ENCODE measurements at places on chromosomes 6 and 20.

DNA sequence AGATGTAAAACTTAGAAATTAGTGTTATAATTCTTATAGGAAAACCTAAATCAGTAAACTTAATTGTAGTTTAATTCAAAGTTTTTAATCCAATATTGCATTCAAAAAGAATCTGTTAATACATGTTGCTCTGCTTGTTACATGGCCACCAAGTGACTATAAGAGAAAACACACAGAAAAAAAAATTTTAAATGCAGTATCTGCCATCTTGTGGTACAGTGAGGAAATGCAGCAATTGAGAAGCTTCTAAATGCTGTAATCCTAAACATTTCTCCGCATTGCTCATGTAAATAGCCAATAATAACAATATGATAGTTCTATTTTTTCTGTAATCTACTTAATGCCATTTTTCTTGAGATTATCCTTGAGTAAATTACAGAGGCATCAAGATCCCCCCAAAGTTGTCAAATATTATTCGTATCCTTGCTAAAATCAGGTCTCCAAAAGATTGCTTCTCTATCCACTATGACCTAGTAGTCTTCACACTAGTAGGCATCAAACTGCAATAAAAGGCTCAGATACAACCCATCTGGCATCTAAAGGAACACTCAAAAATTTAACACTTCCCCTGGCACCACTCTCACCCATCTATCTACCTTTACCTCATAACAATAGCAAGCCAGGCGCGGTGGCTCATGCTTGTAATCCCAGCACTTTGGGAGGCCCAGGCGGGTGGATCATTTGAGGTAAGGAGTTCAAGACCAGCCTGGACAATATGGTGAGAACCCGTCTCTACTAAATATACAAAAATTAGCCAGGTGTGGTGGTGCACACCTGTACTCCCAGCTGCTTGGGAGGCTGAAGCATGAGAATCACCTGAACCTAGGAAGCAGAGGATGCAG lies 34.6 kb downstream of the HDAC2 start:
- DNase-seq = peak; percentile 4

GRCh38 chr6:15880262-15880973 lies 217.6 kb upstream of the DTNBP1 start:
- DNase-seq = no peak

DNA sequence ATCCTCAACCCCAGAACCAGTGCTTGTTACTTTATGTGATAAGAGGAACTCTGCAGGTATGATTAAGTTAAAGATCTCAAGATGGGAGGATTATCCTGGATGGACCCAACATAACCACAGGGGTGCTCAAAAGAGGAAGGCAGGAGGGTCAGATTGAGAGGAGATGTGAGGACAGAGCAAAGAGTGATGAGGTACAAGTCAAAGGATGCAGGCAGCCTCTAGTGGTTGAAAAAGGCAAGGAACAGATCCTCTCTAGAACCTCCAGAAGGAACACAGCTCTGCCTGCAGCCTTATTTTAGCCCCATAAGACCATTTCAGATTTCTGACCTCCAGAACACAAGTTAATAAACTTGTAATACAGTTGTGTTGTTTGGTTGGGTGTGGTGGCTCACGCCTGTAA lies 41.2 kb downstream of the PDSS2 start:
- DNase-seq = no peak

- no peak for DNase-seq
Observed at GRCh38 chr6:21636876-21637275, 43.3 kb downstream of the SOX4 start.

GRCh38 chr6:40293060-40293459 lies 294.1 kb downstream of the LRFN2 start:
- no peak for DNase-seq

DNA sequence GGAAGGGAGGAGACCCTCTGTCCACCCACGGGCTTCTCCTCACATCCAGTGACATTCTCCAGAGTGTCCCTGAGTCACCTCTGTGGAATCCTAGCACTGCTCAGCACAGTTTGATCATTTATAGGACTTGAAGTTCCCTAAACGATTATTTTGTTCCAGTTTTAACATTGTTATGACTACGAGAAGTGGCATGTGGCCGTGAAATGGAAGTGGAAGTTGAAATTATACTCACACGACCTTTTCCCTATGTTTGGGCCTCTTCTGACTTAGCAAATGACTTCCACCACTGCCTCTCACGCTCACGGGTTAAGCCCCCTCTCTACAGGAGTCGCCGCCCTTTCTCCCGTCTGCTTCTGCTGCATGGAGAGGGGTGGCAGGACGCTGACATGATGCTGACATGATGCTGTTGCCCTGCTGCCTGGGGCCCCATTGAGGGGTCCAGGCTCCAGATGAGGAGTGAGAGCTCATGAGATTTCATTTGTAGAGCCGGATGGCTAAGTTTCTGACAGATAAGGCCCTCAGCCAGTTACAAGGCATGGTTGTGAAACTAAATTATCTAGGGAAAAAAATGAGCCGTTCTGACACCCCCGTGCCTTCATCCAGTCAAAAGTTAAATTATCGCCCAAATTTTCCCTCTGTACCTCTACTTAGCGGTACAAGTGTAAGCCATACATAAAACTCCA lies 153.6 kb upstream of the UST start:
- no peak for DNase-seq

DNA sequence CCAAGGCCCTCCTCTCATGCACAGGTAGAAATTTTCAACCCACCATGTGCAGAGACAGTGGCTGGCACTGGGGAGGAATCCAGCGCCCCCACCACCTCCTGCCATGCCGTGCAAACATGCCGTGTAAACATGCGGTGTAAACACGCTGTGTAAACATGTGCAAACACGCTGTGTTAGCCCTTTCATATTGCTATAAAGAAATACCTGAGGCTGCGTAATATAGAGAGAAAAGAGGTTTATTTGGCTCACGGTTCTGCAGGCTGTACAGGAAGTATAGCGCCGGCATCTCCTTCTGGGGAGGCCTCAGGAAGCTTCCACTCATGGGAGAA lies 218.3 kb downstream of the TAF4 start:
- DNase-seq = no peak

- DNase-seq = no peak
Observed at GRCh38 chr20:38499366-38499765, 26.7 kb downstream of the RALGAPB start.

GRCh38 chr6:24524329-24524728 lies 29.6 kb downstream of the ALDH5A1 start:
- DNase-seq = no peak

All from CD4-positive, alpha-beta T cell treated with Interleukin-17A for 4 hours (primary cell).